ENCODE measurements at places on chromosomes 7 and 10.

GRCh38 chr10:96565774-96566173, 21.0 kb downstream of the TM9SF3 start:
- no peak for DNase-seq

GRCh38 chr7:133481676-133482075, 228.8 kb downstream of the EXOC4 start:
- DNase-seq = no peak

- DNase-seq = no peak
Observed at GRCh38 chr7:147896121-147896520, 694.4 kb upstream of the C7orf33 start.

GRCh38 chr7:158612546-158612945, 24.9 kb upstream of the PTPRN2 start:
- DNase-seq = no peak

DNA sequence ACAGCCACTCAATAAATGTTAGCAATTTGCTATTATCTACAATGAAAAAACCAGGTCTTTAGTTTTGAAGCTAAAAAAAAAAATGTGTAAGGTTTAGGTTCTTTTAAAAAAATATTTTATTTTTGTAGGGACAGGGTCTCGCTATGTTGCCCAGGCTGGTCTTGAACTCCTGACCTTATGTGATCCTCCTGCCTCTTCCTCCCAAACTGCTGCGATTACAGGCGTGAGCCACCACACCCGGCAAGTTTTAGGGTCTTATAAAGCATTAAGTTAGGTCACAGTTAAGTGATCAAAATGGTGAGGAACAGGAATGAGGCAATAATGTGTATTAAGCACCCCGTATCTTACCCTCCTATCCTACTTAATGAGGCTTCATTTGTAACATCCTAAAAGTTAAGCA, 774 bp downstream of the SEM1 start:
- no peak for DNase-seq

DNA sequence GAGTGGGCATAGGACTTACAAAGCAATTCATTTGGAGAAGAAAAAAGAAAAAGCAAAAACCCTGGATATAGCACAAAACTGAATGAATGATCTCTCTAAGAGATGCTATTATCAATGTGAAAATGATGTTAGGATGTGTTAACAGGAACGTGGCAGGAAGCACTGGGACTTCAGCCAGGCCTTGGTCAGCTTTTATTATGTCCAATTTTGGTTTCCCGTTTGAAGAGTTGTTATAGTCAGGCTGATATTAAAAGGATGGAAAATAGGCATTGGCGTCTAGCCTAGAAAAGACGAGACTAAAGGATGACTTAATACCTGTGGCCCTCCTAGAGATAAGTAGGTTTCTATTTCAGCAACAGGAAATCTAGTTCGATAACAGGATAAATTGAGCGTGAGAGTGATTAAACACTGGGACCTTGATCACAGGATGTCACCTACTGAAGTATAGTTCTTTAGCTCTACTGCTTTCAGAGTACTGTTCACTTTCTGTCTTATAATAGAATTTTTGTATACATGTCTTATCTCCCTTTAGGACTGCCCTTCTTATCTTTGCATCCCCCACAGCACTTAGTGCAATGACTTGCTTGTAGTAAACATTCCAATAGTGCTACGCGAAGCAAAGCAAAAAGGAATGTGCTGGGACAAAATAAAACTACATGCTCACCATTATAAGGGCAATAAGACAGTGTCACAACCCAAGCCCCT, 99.8 kb upstream of the AGBL3 start:
- no peak for DNase-seq

DNA sequence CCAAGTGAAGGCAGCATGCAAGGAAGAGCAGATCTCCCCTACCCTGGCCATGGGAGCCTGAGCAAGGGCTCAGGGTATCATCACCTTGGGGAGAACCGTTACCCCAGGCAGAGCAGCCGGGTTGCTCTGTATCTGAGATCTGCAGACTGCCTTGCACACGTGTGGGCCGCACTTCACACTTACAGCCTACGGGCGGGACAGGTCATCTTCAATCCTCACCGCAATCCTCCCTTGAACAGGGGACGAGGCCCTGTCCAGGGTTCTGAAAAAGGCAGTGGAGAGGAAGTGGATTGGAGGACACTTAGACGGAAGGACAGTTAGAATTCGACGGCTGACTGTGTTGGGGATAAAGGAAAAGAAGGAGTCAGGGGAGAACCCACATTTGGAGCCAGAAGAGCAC, 51.4 kb downstream of the NPS start:
- no peak for DNase-seq

- no peak for DNase-seq
Observed at GRCh38 chr10:133353202-133353959, 4.4 kb downstream of the FUOM start.

- no peak for DNase-seq
Observed at GRCh38 chr10:104300736-104301292, 31.8 kb downstream of the GSTO2 start.

GRCh38 chr7:99825452-99825851, 2.4 kb upstream of the CYP3A43 start:
- DNase-seq = no peak

DNA sequence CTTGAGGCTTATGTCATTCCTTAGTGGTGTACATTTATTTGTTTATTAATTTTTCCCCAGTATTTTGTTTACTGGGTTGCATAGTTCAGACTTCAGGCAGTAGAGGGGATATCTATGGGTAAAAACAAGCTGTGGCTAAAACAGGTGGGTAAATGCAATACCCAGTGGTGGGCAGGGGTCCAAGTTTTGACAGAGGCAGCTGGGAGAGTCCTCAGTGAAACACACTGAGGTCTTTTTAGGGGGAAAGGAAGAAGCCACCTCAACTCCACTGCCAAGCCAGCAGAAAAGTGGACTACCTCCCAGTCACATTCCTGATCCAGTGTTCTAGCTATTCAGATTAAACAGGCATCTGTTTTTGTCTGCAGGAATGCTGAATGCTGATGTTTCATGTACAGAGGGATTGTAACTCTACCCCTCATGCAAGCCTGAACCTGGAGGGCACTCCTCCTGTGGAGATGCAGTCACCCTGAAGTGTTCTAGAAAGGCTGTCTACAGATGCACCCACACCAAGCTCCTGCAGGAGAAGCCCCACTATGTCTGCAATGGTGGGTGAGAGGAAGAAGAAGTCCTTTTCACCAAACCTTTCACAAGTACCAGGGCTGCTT, 757.8 kb downstream of the INHBA start:
- no peak for DNase-seq

- DNase-seq = no peak
Observed at GRCh38 chr7:16571941-16572340, 45.3 kb downstream of the LRRC72 start.

- DNase-seq = no peak
Observed at GRCh38 chr7:101377189-101377736, 14.6 kb downstream of the COL26A1 start.

- no peak for DNase-seq
Observed at GRCh38 chr7:141218941-141219340, 145.1 kb downstream of the TMEM178B start.

DNA sequence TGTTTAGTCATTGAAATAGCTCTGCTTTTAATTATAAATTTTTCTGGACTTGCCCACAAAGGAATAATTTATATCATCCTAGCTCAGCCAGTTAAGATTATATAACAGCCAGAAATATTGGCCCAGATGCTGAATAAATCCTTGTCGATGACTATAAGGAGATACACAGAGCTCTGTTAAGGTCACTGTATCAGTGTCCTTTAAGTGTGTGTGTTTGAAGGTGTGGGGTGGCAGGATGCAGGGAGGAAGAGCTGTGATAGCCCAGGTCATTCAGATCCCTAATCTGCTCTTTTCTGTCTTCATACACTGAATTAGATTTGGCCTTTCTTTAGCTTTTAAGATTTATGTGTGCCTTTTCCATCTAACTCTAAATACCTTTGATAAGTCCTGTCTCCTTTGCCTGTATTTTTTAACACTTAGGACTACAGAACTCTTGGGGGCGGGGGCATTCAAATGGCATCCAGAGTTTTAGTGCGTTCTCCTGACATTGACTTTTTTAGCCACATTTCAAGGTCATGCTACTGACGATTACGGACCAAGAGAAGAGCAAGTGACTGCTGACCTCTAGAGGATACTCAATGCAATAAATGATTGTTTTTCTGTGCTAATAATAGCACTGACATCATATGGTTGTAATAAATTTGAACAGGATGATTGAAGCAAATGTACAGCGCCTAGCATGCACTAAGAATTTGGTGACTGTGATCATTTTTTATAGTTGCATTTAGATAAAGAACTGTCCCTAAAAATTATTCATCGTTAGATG, 172.3 kb downstream of the CACNB2 start:
- DNase-seq = no peak

DNA sequence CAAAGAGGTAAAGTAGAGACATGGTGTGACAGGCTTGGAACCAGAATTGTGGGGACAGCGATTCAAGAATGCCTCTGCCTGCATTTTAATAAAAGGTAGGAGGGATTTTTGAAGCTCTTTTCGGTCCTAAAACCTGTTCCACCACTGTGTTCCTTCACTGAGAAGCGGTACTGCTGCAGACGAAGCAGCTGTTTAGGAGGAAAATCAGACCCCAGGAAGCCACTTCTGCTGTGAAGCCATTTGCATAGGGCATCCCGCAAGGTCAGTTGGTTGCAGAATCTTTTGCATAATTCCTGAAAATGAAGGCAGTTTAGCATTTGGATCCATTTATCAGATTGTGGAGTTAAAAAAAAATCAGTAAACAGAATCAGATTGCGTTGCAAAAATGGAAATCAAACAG, 183.3 kb upstream of the PRKCQ start:
- DNase-seq = no peak

DNA sequence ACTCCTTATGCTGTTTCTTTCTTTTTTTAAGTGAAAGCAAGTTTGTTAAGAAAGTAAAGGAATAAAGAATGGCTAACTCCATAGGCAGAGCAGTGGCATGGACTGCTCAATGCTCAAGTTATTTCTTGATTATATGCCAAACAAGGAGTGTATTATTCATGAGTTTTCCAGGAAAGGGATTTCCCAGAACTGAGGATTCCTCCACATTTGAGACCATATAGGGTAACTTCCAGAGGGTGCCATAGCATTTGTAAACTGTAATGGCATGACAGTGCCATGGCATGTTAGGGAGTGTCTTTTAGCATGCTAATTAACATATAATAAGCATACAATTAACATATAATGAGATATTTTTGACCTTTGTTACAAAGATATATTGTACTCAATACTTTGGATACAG, 1034.5 kb upstream of the PHF14 start:
- DNase-seq = no peak

- DNase-seq = no peak
Observed at GRCh38 chr7:19530261-19530660, 178.6 kb downstream of the POLR1F start.

- no peak for DNase-seq
Observed at GRCh38 chr7:68425377-68425776, 1172.9 kb upstream of the AUTS2 start.

GRCh38 chr7:47704936-47705335, 123.0 kb upstream of the TNS3 start:
- DNase-seq = no peak
